ENCODE measurements at places on chromosomes 16 and 17.
A peak's percentile ranks its signal among the peaks of the same experiment; 100 is the strongest.

DNA sequence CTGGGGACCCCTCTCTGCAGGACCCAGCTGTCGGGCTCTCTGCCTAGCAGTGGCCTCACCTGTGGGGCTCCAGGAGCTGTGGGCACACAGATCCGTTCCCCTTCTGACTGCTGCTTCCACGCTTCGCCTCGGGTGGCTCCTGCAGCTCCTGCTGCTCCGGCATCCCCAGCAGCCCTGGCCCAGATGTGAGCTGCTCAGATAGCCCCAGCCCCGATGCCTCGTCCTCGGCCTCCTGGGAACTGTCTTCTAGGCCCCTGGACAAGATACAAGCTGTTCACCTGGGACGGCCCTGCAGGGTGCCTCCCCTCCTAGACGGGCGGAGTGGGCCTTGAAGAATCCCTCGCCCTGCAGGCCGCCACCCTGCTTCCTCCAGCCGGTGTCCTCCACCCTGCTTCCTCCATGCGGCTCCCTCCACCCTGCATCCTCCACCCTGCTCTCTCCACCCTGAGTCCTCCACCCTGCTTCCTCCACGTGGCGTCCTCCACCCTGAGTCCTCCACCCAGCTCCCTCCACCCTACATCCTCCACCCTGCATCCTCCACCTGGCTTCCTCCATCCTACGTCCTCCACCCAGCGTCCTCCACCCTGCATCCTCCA is 11.0 kb downstream of the EMC6 start:
- DNase-seq, result no peak

DNA sequence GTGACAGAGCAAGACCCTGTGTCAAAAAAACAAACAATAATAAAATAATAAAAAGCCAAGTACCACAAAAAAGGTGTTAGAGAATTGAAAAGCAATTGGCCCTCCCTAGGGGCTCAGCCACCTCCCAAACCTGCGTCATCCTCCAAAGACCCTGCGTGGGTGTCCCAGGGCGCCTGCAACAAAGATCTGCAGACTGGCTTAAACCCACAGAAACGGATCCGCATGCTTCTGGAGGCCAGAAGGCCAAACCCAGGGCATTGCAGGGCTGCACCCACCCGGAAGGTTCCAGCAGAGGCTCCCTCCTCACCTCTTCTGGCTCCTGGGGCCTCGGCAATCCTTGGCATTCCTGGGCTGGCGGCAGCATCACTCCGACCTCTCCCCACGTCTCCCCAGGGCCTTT is 1.5 kb downstream of the ENPP7 start:
- no peak for DNase-seq

- no peak for DNase-seq
Observed at GRCh38 chr17:40529991-40530390, 28.6 kb upstream of the TNS4 start.

GRCh38 chr16:29744541-29745101 is 1.2 kb downstream of the C16orf54 start:
- no peak for DNase-seq

DNA sequence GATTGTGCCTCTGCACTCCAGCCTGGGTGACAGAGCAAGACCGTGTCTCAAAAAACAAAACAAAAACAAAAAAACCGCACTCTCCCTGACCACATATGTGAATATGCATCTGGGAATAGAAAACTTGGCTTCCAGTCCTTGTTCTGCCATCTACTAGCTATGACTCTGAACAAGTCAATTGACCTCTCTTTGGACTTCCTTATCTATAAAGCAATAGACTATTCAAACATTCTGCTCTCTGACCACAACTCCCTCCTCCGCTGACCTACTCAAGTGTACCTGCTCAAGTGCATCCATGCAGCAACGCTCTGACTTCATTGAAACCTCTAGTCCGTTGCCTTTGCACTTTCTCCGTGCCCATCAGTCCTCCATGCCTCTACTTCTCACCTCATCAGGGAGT is 52.6 kb upstream of the KDM6B start:
- no peak for DNase-seq

DNA sequence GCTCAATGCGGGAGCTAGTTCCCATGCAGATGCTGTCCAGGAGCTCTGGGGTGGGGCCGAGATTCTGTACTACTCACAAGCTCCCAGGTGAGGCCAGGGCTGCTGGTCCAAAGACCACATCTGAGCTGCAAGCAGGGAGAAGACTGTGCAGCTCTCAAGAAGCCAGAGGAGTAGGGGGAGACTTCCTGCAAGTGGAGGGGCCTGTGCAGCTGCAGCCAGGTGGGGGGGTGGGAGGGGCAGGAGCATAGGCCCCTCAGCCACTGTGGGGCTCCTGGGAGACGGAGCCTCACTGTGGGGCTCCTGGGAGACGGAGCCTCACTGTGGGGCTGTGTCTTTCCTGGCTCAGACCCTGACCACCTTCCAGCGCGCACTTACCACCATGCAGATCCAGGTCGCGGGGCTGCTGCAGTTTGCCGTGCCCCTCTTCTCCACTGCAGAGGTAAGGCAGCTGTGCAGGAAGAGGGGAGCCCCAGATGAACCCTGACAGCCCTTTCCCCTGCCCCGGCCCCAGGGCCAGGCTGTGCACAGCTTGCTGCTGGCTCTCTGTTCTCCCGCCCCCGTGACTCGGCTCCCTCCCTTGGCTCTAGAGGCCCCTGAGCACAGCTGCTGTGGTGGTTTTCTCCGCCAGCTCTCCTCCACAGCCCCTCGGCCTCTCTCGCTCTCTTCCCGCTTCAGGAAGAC is 24.3 kb upstream of the DNAI2 start:
- DNase-seq, result no peak

- no peak for DNase-seq
Observed at GRCh38 chr17:77649717-77650211, 308.7 kb upstream of the TNRC6C start.

GRCh38 chr17:44846206-44846605 is 1.5 kb upstream of the HIGD1B start:
- no peak for DNase-seq

- DNase-seq, result no peak
Observed at GRCh38 chr17:6641247-6641863, 495 bp downstream of the TXNDC17 start.

DNA sequence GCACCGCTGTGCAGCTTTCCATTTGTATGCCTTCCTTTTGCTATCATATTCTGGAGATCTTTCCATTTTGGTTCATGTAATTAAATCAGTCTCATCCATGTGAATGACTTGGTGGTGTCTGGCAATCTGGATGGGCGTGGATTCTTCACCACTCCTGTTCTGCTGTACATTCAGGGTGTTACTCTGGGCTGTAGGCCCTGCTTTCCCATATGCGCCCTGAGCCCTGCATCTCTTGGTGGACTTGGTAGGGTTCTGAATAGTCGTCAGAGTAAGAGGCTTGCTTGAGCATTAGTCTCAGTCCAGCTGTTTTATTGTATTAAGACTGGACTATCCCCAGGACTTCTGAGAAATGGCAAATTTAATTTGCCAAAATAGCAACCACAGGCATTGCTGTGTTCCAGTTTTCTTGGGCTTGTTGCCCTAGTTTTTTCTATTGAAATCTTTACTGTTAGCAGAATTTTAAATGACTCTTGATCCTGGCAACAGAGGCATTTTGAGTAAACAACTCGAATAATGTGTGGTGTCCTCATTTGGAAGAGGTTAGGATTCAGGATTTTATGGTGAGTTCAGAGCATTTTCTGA is 14.9 kb downstream of the BANP start:
- DNase-seq, result peak; percentile 42

GRCh38 chr16:85525420-85526184 is 87.5 kb upstream of the GSE1 start:
- DNase-seq, result no peak

GRCh38 chr16:85248342-85248741 is 136.1 kb upstream of the CIBAR2 start:
- DNase-seq, result no peak

GRCh38 chr16:23182679-23183542 is at the start of gene SCNN1G:
SCNN1G (plus strand) TSS chr16:23182745; CDS start chr16:23186272, 3,527 bp downstream.
- no peak for DNase-seq

- DNase-seq, result no peak
Observed at GRCh38 chr16:66222756-66223155, 143.7 kb upstream of the CDH5 start.

DNA sequence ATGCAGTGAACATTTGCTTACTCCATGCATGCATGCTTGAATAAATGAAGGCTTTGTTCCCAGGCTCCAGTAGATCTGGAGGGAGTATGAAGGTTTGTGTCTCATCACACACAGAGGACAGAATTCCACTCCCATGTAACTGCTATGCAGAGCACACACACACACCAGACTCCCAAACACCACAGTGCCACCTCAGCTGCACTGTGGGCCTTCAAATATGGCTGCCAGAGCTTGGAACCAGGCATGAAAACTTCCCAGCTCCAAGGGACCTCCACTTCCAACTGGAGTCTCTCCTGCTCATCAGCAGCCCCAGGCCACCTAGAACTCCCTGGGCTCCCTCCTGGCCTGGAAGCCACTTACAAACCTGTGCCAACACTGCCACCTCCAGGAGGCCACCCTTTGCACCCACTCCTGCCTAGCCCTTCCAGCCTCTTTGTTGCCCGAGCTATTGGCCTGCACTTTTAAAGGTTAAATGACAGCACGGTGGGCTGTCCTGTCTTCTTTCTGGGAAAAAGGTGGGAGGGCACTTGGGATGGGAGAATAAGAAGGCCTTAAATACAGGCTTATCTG is 151.2 kb downstream of the ZNF423 start:
- DNase-seq, result no peak

Data from GM04504 (cell line).